IMR-90 (cell line): ENCODE measurements at places on chromosomes 7 and 10. TPM values are rescaled to one million over a fixed set of nuclear protein-coding genes. Genes with fewer than 3 reads are reported as not detected.

Gene UCN3
- not detected in 2 replicates for total RNA-seq

GRCh38 chr7:114104035-114104434 is 185.2 kb upstream of the PPP1R3A start:
- DNase-seq = no peak

DNA sequence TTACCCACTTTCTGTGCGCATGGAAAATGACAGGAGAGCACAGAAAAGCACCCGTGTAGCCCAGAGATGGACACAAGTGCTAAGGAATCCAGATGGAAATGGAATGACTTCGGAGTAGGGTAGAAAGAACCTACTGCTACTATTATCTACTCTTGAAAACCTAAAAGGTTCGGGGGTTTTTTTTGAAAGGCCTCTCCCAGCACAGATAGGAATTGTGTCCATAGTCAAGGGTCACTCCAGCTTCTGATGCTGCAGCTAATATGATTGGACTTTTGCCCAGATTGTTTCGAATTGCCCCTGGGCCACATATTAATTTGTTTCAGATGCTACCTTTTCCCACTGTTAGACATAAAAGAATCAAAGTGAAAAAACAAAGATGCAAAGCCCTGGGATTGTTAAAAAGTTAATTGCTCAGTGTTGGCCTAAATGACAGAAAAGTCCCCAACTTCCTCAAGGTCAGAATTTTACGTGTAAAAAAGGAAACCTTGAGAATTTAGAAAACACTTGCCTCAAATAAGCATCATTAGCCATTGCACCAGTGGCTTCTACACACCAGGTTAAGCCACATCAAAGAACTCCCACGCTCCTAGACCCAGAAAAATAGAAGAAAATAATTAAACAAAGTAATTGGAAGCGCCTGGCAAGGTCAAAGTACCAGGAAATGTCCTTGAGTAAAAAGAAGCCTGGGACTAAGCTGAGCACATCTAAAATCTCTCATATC is 40.8 kb upstream of the INSIG1 start:
- DNase-seq = no peak

- DNase-seq = no peak
Measured at GRCh38 chr10:43440463-43441134, 3.7 kb downstream of the ZNF487 start.

Gene CREB3L2
- total RNA-seq = 35.8 and 42.3 TPM in 2 replicates

Gene ATOH7
- not detected in 2 replicates for total RNA-seq

Gene GPR15LG
- not detected in 2 replicates for total RNA-seq

GRCh38 chr7:151062399-151063211 is 3.2 kb downstream of the SLC4A2 start:
- peak; percentile 76 for DNase-seq

GRCh38 chr10:12391206-12391605 is 41.9 kb downstream of the CAMK1D start:
- DNase-seq = no peak

DNA sequence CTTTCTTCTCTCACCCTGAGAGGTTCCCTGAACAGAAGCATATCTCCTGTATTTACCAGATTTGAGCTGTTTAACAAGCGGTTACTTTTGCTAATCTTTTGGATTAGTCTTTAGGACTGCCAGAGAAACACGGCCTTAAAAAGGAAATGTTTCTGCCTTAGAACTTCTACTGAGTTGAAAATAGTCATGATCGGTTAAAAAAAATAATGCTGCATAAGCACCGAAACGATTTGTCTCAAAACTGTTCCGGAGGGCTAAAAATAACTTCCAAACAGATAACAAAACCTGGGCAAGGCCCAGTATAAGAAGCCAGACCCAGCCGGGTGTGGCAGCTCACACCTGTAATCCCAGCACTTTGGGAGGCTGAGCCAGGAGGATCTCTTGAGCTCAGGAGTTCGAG is 43.3 kb upstream of the CYTH3 start:
- DNase-seq = no peak

DNA sequence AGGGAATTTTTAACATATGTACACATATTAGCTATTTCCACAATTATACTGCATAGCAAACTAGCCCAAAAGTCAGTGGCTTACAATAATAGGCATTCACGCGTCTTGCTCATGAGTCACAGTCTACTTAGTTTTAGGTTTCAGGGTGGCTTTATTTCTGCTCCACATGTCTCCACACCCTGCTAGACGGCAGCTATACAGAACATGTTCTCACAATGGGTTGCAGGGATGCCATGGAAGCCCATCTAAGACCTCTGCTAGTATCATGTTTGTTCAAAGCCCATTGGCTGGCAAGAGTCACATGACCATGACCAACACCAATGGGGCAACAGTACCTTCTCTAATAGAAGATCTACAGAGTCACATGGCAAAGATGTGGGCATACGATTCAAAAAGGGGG is 96.3 kb upstream of the NEBL start:
- no peak for DNase-seq

Gene RPEL1
- under 0.01 and 0.28 TPM in 2 replicates for total RNA-seq

Gene OPALIN
- total RNA-seq = not detected in 2 replicates

Gene TDRD1
- total RNA-seq = not detected in 2 replicates

Gene SLC26A5
- total RNA-seq = not detected in 2 replicates

DNA sequence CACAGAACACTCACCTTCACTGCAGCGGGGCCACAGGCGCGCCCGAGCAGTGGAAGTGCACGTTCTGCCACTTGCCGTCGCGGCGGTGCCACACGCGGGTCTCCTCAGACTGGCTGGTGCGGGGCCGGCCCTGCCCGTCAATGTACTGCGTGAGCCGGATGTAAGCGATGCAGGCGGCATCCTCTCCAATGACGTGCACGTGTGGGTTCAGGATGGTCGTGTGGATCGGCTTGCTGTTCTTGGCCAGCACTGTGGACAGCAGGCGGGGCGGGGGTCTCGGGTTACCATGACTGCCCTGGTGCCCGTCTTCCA is 19.2 kb downstream of the YKT6 start:
- DNase-seq = no peak

- no peak for DNase-seq
Measured at GRCh38 chr7:3301449-3301731, 338 bp downstream of the SDK1 start.

- no peak for DNase-seq
Measured at GRCh38 chr10:5461203-5461588, 38.2 kb downstream of the CALML5 start.

DNA sequence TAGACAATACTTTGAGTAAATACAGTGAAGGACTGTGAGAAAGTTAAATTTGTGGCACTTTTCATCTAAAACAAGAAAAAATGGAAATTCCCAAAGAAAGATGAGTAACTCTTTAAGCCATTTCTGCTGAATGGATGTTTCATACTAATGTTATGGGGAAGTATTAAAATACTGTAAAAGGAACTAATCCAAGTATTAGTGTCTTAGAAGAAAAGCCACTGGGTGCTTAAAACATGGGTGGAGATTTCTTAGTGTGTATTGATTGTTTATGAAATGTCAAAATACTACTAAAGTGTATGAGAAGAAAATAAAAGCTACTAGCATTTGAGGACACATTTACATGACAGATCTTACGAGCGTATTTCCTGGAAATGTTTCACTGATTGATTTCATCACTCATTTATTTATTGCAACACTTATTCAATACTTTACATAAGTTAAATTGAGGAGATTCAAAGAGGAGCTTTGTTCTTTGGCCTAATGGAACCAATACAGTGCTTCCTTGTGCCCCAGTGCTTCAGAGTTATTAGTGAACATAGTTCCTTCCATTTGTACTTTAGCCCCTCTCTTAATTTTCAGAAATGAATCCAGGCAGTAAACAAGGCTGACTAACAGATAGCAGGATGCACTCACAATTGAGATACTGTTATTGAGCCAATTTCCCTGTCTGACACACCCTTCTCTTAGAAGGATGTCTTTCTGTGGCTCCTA is 155.5 kb upstream of the AHR start:
- peak; percentile 33 for DNase-seq

Gene ESYT2
- total RNA-seq = 64.4 and 69.9 TPM in 2 replicates
